ENCODE measurements at places on chromosomes 16 and 17.
A peak's percentile ranks its signal among the peaks of the same experiment; 100 is the strongest.

DNA sequence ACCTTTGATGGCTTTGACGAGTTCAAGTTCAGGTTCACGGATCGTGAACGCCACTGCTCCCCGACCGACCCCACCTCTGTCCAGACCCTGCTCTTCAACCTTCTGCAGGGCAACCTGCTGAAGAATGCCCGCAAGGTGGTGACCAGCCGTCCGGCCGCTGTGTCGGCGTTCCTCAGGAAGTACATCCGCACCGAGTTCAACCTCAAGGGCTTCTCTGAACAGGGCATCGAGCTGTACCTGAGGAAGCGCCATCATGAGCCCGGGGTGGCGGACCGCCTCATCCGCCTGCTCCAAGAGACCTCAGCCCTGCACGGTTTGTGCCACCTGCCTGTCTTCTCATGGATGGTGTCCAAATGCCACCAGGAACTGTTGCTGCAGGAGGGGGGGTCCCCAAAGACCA is 17.6 kb downstream of the NOD2 start:
- DNase-seq = no peak

- DNase-seq = no peak
These were observed 375 bp upstream of the SPN start for GRCh38 chr16:29662729-29663015.

- DNase-seq = no peak
These were observed 15.4 kb downstream of the CUEDC1 start for GRCh38 chr17:57939797-57940196.

GRCh38 chr17:1179112-1179817 is 516 bp downstream of the ABR start:
- DNase-seq = peak; percentile 48

- no peak for DNase-seq
These were observed 13.5 kb downstream of the RGS11 start for GRCh38 chr16:262121-262745.

DNA sequence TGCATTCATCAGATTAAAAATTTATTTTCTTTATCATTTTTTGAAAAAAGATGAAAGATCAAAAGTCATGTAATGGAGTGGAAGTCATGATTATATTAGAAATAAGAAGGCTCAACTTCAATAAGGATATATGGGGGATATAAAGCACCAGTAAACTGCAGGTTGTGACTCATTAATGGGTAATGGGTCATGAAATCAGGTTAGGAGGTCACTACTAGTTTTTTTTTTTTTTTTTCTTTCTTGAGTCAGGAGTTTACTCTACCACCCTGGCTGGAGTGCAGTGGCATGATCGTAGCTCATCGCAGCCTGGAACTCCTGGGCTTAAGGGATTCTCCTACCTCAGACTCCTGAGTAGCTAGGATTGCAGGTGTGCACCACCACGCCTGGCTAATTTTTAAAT is 14.3 kb downstream of the EFCAB13 start:
- DNase-seq = no peak

GRCh38 chr17:21058098-21058893 is 15.5 kb upstream of the USP22 start:
- DNase-seq = no peak

- DNase-seq = no peak
These were observed 1.5 kb downstream of the TOB1 start for GRCh38 chr17:50864747-50865059.

DNA sequence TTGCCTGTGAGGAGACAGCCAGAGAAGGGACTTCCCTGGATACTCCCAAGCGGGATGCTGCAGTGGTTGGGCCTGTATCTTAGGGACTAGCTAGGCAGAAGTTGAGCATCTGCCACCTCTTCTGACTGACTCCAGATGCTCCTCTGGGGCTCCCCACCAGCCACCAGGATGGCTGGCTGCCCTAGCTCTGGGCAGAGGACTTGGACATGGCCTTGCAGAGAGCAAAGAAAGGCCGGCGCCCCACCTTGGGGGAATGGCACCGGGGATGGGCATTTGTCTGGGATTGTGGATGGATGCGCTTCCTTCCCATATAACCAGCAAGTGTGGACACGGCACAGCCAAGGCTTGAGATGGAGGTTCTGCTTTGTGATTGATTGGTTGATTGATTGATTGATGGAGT is 69.0 kb downstream of the OR1D5 start:
- no peak for DNase-seq

GRCh38 chr17:80625627-80626026 is 81.0 kb downstream of the RPTOR start:
- DNase-seq = no peak

GRCh38 chr17:82241183-82241925 is 12.5 kb downstream of the SLC16A3 start:
- no peak for DNase-seq

- DNase-seq = peak; percentile 82
These were observed 12.0 kb upstream of the MEOX1 start for GRCh38 chr17:43673516-43674323.

- DNase-seq = no peak
These were observed 1100.6 kb upstream of the RBFOX1 start for GRCh38 chr16:6232056-6232455.

- DNase-seq = no peak
These were observed 6.0 kb downstream of the FHOD1 start for GRCh38 chr16:67241008-67241900.

- DNase-seq = no peak
These were observed 1.0 kb downstream of the HS3ST3A1 start for GRCh38 chr17:13600475-13601321.

DNA sequence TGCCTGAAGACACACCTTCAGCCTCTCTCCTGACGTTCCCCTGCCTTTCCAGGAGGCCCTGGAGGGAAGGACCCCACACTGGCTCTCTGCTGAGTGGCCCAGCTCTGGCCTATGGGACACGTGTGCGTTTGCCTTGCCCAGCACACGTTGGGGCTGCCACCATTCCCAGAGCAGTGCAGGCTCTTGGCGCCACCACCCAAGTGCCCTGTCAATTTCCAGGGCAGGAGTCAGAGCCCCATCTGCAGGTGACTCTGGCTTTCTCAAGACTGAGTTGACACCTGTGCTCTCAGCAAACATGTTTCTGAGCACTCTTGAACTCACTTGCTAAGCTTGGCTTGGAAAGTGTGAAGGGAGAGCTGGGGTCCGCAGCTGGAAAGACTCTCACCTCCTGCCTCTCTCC is 4.7 kb upstream of the IRF8 start:
- no peak for DNase-seq

- no peak for DNase-seq
These were observed 222.7 kb upstream of the CIBAR2 start for GRCh38 chr16:85334718-85335583.

GRCh38 chr16:11051430-11051829 is 107.1 kb downstream of the CLEC16A start:
- DNase-seq = no peak

DNA sequence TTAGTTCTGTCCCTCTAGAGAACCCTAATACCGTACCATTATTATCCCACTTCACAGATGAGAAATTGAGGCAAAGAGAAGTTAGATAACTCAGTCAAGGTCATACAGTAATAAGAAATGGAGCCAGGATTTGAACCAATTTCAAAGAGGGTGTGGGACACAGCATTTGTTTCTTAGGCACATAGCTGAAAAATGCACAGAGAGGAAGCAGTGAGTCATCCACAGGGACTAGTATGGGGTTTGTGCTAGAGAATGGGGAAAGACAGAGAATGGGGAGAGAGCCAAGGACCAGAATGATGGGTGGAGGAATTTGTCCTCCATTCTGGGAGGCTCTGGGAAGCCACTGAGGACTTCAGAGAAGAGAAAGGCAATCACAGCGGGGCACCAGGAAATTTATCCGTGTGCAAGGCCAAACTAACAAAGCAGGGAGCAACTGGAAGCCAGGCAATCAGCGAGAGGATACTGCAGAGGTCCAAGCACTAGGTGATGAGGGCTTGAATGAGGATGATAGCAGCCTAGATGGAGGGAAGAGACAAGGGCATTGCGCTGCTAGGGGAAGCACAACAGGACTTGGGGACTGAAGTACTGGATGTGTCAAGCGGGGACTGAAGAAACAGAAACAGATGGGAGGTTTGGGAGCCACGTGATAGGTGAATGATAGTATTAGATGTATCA is 78.1 kb upstream of the ZFHX3 start:
- no peak for DNase-seq
